ENCODE measurements at places on chromosomes 7 and 10.
A peak's percentile ranks its signal among the peaks of the same experiment; 100 is the strongest.

GRCh38 chr7:55420530-55420929, 55.4 kb downstream of the LANCL2 start:
- no peak for DNase-seq

- no peak for DNase-seq
Observed at GRCh38 chr10:45592926-45593325, 79.6 kb downstream of the ZFAND4 start.

DNA sequence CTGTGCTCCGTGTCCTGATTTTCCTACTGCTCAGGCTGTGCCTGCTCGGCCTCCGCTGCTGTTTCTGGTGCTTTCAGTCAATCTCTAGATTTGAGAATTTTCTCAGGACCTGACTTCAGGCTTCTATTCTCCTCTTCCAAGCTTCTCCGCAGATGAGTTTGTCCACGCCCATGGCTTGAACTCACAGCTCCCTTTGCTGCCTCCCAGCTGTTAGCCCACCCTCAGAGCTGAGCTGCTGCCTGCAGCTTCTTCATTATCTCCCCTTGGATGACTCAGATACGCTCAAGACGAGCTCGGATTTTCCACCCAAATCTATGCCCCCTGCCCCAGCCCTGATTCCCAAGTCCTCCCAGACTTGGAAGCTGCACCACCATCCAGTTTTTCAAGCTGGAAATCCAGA, 104.7 kb downstream of the FGFR2 start:
- DNase-seq = no peak

- no peak for DNase-seq
Observed at GRCh38 chr7:71768450-71768849, 636.5 kb downstream of the GALNT17 start.

- DNase-seq = no peak
Observed at GRCh38 chr10:133481657-133482056, 27.9 kb downstream of the SCART1 start.

DNA sequence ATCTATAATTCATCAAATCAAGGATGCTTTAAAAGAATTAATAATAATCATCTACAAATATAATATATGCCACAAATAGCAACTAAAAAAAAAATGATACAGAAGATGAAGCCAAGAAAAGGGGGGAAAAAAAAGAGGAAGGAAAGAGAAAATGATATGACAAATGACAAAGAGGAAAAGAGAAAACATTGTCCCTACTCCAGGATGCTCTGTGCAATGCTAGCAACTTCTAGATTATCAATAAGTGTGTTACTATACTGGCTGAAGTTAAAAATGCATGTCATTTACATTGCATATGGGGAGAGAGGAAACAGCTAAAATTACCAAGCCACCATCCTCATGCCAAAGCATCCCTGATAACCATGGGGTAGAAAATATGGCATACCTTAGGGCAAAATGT, 104.2 kb downstream of the SFMBT2 start:
- DNase-seq = no peak

DNA sequence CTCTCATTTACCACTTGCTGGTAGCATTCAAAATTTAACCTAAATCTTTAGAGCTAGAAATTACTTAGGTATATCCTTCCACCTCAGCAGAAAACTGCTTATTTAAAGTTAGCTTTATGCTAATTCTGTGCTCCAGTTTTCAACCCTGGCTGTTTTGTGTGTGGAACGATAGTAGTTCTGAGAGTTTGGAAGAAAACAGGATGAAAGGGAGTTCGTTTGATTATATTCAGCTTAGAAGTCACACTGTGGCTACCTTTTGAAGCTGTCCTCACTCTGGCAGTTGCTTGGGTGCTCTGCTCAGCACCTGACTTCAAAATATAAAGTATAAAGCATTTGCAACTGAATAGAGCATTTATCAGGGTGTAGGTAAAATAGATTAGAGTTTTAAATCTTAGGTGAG, 2.6 kb upstream of the ASCC1 start:
- no peak for DNase-seq

- DNase-seq = no peak
Observed at GRCh38 chr7:119556436-119556835, 716.5 kb upstream of the KCND2 start.

DNA sequence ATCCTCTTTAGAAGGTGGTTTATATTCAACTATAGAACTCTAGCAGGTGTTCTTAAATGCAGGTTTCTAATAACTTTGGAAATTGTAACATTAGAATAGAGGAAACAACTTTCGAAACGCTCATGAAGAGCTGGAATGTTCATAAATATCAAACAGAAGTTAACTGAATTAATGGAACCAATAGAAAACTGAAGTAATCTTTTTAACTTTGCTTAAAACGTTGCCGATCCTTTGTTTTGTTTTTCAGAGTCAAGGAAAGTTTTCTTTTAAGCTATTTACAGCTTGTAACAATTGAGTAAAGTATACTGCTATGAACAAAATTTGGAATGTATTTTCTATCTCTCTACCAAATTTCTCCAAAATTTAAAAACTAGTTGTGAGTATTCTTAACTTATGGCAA, 19.0 kb upstream of the CLDN3 start:
- DNase-seq = no peak

- DNase-seq = no peak
Observed at GRCh38 chr10:35015843-35016408, 74.2 kb downstream of the CUL2 start.

DNA sequence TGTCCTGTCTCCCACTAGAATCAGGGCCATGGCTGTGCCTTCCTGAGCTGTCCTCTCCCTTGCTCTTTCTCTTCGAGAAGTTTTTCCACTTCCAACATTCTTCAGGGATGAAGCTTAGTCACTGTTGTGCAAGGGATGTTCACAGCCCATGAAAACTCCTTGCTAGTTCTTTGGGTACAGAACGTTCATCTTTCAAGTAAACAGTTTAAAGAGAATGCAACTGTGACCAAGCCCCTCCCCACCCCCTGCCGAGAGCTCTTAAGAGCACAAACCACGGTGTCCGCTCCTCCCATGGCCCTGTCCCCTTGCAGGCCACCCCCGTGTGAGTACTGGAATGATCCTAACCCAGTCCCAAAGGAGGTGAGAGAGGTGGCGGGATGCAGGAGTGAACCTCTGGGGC, 161.1 kb upstream of the RHEB start:
- no peak for DNase-seq

GRCh38 chr7:158843771-158844170, 12.6 kb upstream of the DYNC2I1 start:
- no peak for DNase-seq

DNA sequence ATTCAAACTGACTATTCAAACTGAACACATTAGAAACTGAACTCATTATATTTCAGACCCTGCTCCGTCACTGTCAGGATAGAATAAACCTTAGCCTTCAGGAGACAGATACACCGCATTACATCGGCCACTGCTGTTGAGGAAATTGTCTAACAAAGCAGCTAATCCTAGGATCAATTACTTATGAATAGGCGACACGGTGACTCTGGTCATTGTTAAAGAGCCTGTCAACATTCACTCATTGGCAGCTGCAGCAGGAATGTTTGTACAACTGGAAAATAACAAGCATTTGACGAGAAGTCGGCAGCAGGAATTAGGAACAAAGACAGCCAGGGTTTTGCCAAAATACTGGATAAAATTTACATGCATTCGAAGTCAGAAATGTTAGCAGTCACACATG, 112.0 kb upstream of the MKX start:
- DNase-seq = no peak

GRCh38 chr10:118926441-118926840, 103.1 kb upstream of the NANOS1 start:
- DNase-seq = no peak

- no peak for DNase-seq
Observed at GRCh38 chr7:69692611-69693010, 94.3 kb downstream of the AUTS2 start.

DNA sequence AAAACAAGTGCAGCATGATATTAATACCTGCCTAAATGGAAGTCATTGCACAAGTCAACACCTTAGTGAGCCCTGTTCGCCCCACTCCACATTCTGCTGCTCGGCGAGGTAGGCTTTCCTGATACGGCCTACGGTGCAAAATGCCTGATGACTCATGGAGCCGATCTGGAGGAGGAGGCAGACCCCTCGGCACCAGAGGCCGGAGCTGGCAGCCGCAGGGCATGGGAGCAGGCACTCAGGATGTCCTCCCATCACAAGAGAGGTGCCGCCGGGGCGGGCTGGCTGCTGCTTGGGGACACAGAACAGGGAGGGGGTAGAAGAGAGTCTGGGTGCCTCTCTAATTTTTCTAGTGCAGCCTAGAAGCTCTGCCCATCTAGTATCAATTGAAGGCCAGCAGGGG, 418.5 kb upstream of the MGMT start:
- no peak for DNase-seq

GRCh38 chr10:123140983-123141390, 5.2 kb downstream of the HMX3 start:
- no peak for DNase-seq

DNA sequence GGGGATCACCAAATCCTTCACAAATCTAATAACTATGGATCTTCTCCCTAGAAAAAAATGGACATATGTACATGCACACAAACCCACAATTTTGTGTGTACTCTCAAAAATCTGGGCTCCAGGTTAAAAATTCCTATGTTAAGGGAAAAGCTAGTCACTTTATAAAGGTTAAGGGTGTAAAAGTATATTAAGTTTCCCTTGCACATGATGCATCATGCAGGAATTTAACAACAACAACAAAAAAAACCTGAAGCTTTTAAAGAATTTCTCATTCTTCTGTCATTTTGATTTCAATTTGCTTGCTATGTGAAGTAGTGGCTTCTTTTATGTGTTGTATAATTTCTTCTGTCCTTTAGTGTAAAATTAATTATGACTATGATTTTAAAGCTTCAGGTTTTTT, 123.7 kb downstream of the CNOT4 start:
- DNase-seq = no peak

GRCh38 chr10:48502791-48503190, 102.1 kb downstream of the ARHGAP22 start:
- no peak for DNase-seq

GRCh38 chr10:6840766-6841165, 260.7 kb upstream of the PRKCQ start:
- DNase-seq = no peak

- peak; percentile 71 for DNase-seq
Observed at GRCh38 chr7:43586251-43586900, 3.5 kb downstream of the STK17A start.

DNA sequence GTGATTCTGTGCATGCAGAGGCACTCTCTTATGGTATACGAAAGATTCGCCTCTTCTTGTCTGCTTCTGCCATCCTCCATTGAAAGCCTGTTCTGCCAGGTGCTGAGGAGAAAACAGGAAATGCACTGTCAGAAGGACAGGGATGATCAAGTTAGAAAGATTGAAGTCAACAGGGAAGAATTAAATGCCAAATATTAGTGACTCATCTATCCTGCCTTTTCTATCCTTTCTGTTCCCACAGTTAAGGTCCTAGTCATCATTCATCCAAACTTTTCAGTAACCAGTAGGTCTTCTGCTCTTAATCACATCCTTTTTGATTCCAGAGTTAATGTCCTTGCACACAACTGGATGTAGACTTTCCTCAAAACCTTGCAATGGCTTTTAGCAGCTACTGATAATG, 4.8 kb upstream of the ZNF783 start:
- DNase-seq = no peak

DNA sequence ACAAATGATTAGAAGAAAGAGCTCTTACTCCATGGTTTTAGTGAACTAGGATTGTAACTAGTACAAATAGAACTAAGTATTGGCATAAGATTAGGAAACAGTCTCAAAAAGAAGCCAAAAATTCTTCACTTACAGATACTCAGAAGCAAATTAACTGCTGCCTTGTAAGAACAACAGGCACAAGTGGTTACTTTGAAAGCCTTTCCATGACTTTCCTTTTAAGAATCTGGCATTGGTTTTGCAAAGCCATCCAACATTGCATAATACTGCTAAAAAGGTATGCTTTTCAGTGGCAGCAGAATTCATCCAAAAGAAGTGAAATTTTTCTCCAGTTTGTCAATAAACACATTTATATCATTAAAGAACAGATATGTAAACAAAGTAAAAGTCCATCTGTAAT, 126.8 kb upstream of the ODAD2 start:
- DNase-seq = no peak

DNA sequence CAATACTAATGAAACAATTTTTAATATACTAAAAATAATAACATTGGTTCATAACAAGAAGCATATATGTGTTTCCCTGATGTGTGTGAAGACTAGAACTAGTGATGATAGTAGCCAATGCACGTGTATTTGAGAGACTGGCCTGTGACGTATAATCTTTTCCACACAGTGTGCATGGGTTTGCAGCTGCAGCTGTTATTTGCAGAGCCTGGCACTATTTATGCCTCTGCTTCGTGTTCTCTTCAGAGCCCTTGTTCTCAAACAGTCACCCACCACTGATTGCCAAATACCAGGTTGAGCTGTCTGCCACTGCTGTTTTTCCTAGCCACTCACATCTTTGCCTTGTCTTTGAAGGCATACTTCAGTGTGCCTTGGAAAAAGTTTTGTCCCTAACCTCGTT, 531.7 kb downstream of the ETV1 start:
- no peak for DNase-seq
